ENCODE measurements at places on chromosomes 12 and 14.

DNA sequence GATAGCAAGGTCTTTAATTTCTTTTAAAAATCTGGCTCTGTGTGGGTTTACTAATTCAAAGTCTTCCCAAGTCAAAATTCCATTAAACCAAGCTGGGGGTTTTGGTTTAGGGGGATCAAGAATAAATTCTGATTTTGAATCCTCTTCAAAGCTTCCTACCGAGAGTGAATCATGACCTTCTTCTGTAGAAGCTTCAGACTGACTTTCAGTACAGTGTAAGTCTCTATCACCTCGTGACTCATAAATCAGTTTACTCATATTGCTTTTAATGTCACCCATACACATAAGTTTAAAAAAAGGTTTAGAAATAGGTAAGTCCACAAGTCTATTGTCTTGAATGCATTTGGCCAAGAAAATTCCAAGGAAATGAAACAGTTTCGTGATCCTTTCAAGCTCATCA is 80.6 kb upstream of the STRN3 start:
- no peak for DNase-seq

GRCh38 chr14:95334044-95334443 is 14.3 kb upstream of the CLMN start:
- DNase-seq: no peak

DNA sequence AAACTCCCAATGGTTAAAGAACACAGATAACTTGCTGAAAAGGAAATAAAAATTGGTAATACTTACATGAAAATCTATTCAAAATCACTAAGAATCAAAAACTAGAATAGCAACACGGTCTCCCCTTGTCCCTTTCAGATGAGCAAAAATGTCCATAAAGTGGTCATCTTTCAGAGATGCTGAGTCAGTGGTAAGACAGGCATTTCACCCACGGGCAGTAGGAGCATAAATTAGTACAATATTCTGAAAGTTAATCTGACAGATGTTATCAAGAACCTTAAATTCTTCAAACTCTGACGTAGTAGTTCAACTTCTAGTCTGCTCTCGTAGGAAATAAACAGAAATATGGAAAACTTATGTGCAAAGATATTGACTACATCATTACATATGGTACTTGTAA is 33.1 kb upstream of the GNPNAT1 start:
- no peak for DNase-seq

GRCh38 chr12:113783811-113784210 is 182.3 kb downstream of the RBM19 start:
- DNase-seq: no peak

- no peak for DNase-seq
Measured at GRCh38 chr14:64340560-64341196, 46.5 kb upstream of the ESR2 start.

GRCh38 chr12:72178871-72179270 is 93.3 kb upstream of the TRHDE start:
- DNase-seq: no peak

DNA sequence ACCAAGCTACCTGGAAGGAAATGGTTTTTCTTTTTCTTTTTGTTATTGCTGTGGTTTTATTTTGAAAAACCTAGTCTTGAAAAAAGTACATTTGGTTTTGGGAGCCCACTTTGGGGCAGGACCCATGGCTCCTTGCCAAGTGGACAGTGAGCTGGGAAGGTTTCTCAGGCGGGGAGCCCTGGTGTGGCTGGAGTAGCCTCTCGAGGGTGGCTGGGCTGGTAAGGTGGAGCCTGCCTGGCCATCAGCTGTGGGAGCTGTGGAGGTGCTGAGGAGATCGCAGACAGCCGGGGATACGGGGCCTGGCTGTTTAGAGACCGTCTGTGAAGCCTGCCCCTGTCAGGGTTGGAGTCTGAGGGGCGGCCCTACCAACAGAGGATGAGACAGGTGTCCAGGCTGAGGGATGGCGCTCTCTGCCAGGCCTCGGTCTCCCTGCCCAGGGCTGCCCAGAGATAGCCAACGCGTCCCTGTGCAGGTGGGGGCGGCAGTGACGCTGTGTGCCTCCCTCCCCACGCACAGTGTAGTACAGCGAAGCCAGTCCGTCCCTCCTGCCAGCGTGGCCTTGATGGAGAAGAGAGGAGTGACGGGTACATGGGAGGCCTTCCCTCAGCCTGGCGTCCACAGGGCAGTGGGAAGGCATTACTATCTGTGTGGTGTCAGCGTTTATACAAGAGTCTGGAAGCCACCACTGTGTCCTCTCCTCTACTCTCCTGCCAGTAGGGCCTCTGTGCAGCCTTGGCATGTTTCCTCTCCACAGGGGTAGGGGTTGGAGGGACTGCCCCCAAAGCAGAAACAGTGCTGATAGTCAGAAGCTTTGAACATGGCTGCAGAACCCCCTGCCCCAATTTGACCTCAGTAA is 5.9 kb downstream of the RIN3 start:
- no peak for DNase-seq

- no peak for DNase-seq
Measured at GRCh38 chr12:64757771-64758170, 1.4 kb downstream of the GNS start.

DNA sequence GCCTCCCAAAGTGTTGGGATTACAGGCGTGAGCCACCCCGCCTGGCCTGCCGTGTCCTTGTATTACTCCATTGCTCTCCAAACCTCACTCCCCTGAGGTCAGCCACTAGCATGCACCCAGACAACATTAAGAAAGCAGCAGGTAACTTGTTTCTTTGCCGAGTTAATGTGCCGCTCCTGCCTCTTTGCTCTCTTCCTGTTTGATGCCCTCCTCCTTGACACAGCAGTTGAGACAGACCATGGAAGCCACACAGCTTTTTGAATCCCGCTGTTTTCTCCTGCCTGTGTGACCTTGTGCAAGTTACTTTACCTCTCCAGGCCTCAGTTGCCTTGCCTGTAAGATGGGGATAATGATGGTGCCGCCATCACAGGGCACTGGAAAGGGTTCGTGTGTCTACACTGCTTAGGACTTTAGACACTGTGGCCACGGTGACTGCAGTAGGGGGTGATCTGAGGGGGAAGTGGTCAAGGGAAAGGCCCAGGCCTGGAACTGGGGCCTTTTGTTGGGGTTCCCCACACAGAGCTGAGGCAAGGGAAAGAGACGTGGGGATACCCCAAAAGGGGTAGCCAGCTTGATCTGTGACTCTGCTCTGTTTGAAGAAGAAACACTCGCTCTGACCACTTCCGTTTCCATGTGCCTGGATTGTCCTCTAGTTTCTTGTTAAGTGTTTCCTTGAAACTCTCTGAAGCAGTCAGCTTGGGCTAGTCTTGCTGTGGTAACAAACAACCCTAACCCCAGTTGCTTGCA is 69.3 kb downstream of the RIN3 start:
- peak; percentile 81 for DNase-seq

- no peak for DNase-seq
Measured at GRCh38 chr12:122202017-122202416, 1.5 kb upstream of the B3GNT4 start.

Measured in GM12878 (cell line).